ENCODE measurements at places on chromosomes 16 and 17.

DNA sequence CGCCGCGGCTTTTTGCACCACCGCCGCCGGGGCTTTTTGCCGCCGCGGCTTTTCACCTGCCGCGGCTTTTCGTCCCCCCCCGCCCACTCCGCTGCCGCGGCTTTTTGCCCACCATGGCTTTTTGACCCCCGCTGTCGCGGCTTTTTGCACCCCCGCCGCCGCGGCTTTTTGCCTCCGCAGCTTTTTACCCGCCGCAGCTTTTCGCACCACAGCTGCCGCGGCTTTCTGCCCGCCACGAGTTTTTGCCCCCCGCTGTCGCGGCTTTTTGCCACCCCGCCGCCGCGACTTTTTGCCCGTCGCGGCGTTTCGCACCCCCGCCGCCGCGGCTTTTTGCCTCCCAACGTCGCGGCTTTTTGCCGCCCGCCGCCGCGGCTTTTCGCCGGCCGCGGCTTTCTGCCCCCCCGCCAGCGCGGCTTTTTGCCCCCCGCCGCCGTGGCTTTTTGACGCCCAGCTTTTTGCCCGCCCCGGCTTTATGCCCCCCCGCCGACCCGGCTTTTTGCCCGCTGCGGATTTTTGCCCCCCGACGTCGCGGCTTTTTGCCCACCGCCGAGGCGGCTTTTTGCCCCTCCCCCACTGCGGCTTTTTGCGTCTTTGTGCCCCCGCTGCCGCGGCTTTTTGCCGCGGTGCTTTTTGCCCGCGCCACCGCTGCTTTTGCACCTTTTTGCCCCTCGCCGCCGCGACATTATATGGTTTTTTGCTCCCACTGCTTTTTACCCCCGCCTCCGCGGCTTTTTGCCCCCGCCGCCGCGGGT is 1343.6 kb downstream of the TP53TG3F start:
- DNase-seq = no peak

DNA sequence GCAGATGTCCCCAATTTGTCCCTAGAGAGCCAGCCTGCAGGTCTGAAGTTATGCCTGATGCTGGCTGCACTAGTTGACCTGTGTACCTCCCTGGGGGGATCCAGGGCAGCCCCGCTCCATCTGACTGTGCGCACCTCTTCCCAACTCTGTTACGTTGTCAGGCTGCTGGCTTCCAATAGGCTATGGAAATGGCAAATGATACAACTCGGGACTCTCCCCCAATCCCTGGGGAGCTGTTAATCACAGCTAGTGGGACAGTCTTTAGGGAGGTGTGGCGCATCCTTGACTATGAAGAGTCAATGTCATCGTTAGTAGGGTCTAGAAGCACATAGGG is 30.1 kb downstream of the GPRC5B start:
- DNase-seq = no peak

DNA sequence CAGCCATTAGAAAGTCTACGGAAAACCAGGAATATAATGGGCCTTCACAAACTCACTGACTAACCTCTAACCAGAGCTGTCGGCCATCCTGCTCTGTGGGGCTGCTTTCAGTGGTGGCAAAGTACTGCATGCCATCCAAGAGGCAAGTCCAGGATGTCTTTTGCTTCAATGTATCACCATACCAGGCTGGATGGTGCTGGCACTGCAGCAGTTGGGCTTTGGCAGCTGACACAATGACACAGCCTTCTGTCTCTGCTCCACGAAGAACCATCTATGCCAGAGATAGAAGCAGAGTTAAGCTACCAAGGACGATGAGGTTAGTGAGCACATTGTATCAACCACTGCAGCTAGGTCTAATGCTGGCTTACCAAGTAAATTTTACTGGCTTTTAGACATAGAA is 9.7 kb upstream of the RSKR start:
- no peak for DNase-seq

DNA sequence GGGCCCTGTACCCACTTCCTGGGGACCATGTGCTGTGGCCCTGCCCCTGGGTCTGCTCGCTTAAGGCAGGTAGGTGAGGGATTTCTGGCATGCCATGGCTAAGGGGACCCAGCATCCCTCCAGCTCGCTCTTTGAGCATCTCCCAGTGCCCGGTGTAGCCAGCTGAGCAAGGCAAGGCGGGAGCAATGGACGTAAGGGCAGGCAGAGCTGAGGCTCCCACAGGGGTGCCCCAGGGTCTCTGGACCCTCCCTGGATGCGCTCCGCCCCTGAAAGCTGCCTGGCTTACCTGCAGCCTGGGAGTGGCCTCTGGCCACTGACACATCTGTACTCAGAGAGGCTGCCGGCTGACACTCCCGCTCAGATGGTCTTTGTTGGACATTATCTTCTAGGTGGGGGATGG is 189.9 kb downstream of the IRF8 start:
- DNase-seq = peak; percentile 17

GRCh38 chr16:2343211-2343610 is 2.7 kb upstream of the ABCA3 start:
- DNase-seq = no peak

- no peak for DNase-seq
These were observed 144.7 kb upstream of the HS3ST3A1 start for GRCh38 chr17:13746404-13746803.

- DNase-seq = no peak
These were observed 93.2 kb downstream of the LITAF start for GRCh38 chr16:11493531-11493929.

GRCh38 chr16:12523002-12523401 is 280.7 kb downstream of the CPPED1 start:
- no peak for DNase-seq

DNA sequence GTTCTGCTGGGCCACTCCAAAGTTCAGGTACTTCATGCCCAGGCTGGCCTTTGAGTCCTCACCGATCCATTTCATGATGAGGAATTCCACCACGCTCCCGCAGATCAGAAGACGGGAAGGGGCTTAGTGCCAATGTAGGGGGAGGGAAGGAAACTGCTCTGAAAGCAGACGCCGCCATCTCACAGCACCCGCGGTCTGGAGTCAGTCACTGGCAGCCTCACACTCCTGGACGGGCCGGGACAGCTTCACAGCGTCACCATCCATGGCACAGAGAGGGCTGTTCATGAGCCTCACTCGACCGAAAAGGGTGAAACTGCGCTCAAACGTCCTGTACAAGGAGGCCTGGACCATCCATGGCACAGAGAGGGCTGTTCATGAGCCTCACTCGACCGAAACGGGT is 62.0 kb downstream of the RPH3AL start:
- no peak for DNase-seq

GRCh38 chr17:39165178-39165840 is 652 bp downstream of the ARL5C start:
- DNase-seq = no peak

GRCh38 chr16:71263582-71263981 is 25.6 kb downstream of the CMTR2 start:
- no peak for DNase-seq

- no peak for DNase-seq
These were observed 30.9 kb downstream of the HOXB1 start for GRCh38 chr17:48499735-48500434.

- no peak for DNase-seq
These were observed 44.4 kb upstream of the MRTFB start for GRCh38 chr16:14026572-14027285.

GRCh38 chr16:73019457-73020362 is 28.2 kb downstream of the ZFHX3 start:
- no peak for DNase-seq

- DNase-seq = no peak
These were observed 223.6 kb downstream of the BCAS3 start for GRCh38 chr17:60901242-60901641.

GRCh38 chr16:75287708-75288107 is 36.3 kb upstream of the BCAR1 start:
- no peak for DNase-seq

GRCh38 chr17:1416414-1416813 is 16.4 kb upstream of the YWHAE start:
- DNase-seq = no peak

- DNase-seq = no peak
These were observed 805.5 kb upstream of the KIF2B start for GRCh38 chr17:53017227-53017626.

DNA sequence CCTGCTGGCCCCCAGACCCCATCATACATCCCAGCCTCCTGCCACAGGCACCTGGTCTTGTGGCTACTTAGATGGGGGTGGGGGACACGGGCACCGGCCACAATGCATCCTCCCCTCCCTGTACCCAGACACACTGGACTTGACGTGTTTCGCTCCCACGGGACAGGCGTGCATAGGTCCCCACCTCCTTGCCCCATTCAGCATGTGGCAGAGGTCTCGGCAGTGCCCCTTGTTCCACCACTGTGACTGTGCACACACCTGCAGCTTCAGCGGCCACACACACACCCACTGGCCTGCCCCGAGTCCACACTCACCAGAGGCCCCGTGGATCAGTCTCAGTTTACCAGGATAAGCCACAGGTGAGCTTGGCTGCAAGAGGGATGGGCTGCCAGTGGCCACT is 109.6 kb downstream of the ENGASE start:
- DNase-seq = no peak

GRCh38 chr16:19524616-19525384 is 1.1 kb downstream of the CCP110 start:
- no peak for DNase-seq

GRCh38 chr16:69724414-69724873 is 1.9 kb downstream of the NQO1 start:
- no peak for DNase-seq

DNA sequence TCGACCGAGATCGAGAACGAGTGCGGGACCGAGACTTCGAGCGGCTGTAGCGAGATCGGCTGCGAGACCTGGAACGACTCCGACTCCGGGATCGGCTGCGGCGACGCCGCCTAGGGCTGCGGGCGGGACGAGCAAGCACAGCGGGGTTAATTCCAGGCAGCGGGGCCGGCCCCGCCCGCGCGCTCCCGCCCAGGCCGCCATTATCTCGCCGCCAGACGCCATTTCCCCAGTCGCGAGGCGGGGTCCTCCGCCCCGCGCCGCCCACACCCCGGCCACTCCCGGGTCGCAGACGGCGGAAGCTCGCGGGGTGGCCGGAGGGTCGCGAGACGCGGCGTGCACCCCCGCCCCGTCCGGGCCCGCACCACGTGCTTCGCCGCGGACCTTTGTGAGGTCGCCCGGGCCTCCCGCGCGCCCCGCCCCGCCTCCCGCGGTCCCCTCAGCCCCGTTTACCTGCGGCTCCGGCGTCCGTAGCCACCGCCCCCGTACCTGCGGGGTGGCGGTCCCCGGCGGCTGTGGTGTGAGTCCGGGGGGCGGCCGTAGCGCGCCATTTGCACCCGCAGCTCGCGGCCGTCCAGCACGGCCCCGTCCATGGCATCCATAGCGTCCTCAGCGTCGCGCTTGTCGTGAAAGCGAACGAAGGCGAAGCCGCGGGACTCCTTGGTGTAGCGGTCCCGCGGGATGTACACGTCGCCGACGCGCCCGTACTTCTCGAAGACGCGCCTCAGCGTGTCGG is 616 bp downstream of the SRSF2 start:
- peak; percentile 67 for DNase-seq

- no peak for DNase-seq
These were observed 25.6 kb downstream of the SGSM2 start for GRCh38 chr17:2362881-2363280.

- DNase-seq = no peak
These were observed 25.8 kb downstream of the PHB1 start for GRCh38 chr17:49388692-49389513.

GRCh38 chr16:83973581-83974385 is 5.7 kb downstream of the NECAB2 start:
- DNase-seq = no peak

DNA sequence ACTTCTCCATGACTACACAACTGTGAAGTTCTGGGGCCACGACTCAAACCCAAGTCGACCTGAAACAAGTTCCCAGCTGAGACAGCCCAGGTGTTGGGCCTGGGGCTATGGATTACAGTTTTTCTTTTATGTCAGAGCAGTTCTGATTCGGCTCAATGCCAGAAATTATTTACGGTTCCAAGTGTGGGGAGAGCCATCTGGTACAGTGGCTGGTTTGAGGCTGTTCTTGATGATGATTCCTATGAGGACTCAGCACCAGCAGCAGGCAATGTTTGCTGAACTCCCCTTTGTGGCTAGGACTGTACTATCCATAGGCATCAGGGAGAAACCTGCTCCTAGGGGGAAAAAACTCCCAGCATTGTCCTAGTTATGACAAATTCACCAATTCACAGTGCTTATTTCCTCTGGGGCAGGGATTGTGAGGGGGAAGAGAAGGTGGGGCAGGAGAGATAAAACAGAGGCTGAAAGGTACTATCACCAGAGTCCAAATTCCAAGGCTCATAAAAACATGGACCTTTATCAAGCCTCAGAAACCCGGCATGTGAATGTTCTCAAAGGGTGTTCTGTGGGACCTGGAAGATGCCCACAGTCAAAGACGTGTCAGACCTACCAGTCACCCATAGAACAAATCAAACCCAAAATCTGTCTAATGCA is 18.2 kb upstream of the CMTM4 start:
- no peak for DNase-seq

GRCh38 chr17:63699638-63700527 is at the start of gene LIMD2:
Gene LIMD2, minus strand, starts transcription at chr17:63700125. Its CDS starts 827 bp downstream, at chr17:63699298.
- no peak for DNase-seq

- DNase-seq = no peak
These were observed 42.2 kb downstream of the RPTOR start for GRCh38 chr17:80586846-80587228.

DNA sequence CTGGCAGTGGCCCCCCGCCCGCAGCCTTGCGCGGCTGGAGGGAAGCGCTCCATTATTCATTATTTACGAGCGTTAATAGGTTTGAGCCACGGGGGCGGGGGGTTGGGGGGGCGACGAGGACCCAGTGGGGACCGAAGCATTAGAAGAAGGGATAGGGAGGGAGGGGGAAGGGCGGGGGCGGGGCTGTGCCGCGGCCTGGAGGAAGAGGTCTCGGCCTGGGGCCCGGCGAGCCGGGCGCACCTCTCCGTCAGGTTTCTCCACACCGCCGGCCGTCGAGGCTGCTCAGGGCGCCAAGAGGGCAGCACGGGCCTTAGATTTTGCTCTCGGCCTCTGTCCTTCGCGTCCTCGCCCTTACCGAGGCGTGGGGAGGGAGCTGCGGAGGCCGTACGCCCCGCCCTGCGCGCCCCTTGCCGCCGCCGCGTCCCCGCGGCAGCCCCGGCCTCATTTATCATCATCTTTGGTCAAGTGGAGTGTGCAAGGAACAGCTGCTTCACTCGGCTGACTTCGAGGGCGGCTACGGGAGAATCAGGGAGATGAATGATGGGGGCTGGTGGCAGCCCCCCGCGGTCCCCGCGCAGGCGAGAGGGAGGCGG is 54.2 kb downstream of the SREBF1 start:
- DNase-seq = no peak

All from dorsolateral prefrontal cortex (tissue), 122 donors.